GOT3 (cell line): ENCODE measurements at places on chromosomes 4 and X.

GRCh38 chrX:124338733-124339514, 6.5 kb downstream of the TEX13D start:
- no peak for DNase-seq

DNA sequence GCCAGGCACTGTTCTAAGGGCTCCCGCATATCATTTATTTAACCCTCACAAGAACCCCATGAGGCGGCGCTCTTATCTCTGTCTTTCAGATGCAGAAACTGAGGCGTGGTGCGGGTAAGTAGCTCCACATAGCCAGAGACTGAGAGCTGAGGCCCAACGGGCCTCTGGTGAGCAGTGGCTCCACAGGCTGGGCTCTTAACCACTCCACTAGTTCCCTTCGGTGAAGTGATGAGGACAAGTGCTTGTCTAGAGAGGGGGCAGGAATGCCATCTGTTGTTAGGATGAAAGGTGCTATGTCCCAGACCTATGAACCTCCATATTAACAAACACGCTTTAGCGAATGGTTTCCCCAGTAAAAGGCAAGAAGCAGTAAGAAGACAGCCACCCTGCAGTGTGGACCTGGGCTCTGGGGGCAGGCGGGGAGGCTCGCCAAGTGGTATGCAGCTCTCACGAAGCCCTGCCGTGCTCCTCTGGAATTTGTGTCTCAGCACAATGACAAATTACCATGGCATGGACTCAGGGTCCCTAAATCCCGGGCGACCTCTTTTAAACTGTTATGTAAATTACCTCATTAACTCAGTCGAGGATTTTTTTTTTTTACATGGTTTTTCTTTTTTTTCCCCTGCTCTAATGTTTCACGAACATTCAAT, 20.9 kb upstream of the S100G start:
- DNase-seq: no peak

DNA sequence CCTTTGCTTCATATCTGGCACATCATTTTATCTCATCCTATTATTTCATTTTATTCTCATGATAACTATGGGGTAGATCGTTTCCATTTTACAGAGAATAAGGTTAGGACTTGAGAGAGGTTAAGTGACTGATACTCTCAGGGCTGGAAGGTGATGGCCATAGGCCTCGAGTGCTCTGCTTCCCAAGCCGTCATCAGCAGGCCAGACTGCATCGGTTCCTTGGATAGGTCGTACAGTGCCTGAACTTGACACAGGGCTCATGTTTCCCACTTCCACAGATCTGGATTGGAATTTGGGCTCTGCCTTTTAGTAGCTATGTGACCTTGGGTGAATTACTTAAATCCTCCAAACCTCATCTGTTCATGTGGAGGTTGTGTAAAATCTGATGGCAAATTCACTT, 81.4 kb downstream of the TMEM131L start:
- DNase-seq: no peak

GRCh38 chr4:25879587-25879986, 16.8 kb upstream of the SEL1L3 start:
- DNase-seq: no peak

GRCh38 chr4:73421708-73422457, 14.1 kb upstream of the AFP start:
- DNase-seq: no peak

DNA sequence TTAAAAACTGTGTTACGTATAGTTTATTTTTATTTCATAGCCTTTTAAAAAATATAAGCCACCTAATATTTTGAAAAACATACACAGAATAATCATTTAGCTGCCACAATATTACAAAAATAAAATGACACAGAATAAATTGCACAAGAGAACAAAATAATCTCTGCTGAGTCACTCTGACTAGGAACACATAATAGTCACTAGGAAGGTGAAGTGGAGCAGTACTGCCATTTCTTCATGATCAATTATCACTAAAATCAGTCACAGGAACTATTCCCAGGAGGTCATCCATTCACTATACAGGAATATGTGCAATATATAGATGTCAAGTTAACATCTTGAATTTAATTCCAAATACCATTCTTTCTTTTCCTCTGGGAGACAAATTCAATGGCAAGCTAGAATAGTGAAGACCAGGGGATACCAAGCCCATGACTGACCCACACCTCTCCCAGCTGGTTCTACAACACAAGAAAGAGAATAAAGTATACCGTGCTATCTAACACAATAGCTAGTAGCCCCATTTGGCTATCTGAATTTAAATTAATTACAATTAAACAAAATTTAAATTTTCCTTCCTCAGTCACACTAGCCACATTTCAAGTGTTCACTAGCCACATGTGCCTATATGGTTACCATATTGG, 5.9 kb downstream of the SMIM43 start:
- DNase-seq: no peak

DNA sequence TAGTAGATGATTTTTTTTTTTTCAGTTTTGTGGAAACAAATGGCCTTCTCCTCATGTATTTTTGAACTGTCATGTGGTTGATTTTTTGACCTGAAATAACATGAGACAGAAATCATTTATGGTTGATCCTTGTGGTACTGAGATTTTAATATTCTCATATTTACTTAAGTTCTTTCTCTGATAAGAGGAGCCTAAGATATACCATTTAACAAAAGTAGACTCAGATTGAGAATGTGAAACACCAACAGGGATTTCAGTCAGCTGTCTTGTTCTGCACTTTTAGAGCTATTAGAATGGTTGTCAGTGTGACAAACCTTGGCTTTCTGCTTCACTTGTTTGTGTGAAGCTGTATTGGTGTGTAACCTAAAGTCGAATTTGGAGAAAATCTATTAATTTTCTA, 575.7 kb downstream of the SPOCK3 start:
- no peak for DNase-seq

GRCh38 chr4:88017516-88018297, 10.3 kb downstream of the PKD2 start:
- no peak for DNase-seq

GRCh38 chrX:57121816-57122215, 468 bp upstream of the SPIN2B start:
- DNase-seq: no peak

DNA sequence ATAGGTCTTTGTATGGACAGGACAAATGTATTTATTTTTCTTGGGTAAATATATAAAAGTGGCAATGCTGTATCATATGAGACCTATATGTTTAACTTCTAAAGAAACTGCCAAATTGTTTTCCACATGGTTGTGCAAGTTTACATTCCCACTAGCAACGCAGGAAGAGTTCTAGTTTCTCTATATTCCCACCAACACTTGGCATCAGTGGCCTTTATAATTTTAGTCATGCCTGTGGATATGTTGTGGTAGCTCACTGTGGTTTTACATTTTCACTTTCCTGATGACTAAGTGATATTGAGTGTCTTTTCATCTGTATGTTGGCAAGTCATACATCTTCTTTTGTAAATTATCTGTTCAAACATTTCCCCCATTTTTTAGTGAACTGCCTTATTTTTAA, 126.0 kb downstream of the EMCN start:
- no peak for DNase-seq

- DNase-seq: no peak
Observed at GRCh38 chr4:20432088-20432487, 180.4 kb downstream of the SLIT2 start.

GRCh38 chr4:151045907-151046306, 30.8 kb upstream of the LRBA start:
- no peak for DNase-seq

- no peak for DNase-seq
Observed at GRCh38 chr4:44646151-44646550, 5.3 kb downstream of the YIPF7 start.

- no peak for DNase-seq
Observed at GRCh38 chr4:69058410-69059059, 37.7 kb upstream of the UGT2B7 start.

DNA sequence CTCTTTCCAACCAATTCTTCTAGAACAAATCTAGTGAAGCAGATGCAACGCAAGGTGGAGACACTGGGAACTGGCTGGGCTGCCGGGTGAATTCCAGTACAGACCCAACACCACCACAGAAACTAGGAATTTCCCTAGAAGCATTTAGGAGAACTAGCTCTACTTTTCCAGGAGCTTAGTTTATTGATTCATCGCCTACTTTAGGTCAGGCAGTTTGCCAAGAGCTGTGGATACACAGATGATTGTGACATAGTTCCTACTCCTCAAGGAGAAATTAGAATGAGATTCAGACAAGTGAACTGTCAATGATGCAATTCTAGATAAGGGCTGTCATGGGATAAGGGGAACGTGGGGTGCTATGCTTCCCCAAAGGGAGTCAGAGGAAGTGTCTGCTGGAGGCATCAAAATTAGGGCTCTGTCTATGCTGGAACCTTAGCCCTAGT, 350.0 kb downstream of the CAMK2D start:
- no peak for DNase-seq

GRCh38 chrX:65667157-65667502, 324 bp upstream of the MSN start:
- DNase-seq: no peak

- DNase-seq: no peak
Observed at GRCh38 chr4:168071304-168071703, 21.0 kb upstream of the ANXA10 start.

- no peak for DNase-seq
Observed at GRCh38 chr4:10684631-10685030, at the start of gene CLNK. Gene CLNK (minus strand): TSS chr4:10684768. CDS start chr4:10667869, 16,899 bp downstream.

GRCh38 chrX:3527166-3527565, 180.7 kb upstream of the MXRA5 start:
- DNase-seq: no peak

- DNase-seq: no peak
Observed at GRCh38 chr4:55393461-55394320, 2.1 kb upstream of the TMEM165 start.

DNA sequence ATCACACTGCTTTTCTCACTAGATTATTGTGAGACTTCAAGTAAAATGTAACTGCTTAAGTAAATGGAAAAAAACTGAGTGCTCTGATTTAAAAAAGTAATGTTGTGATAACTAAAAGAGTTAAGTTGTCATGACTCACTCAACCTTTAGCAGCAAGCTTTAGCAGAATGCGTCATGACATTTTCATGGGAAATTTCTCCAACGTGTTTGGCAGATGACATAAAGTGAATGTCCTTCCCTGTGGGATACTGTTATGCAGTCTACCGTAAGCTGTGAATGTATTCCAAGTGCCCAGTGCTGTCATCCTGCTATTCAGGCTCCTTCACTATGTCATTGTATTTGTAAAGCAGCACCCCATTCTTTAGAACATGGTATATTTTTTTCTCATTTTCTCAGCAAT, 136.2 kb downstream of the CPXCR1 start:
- DNase-seq: no peak

DNA sequence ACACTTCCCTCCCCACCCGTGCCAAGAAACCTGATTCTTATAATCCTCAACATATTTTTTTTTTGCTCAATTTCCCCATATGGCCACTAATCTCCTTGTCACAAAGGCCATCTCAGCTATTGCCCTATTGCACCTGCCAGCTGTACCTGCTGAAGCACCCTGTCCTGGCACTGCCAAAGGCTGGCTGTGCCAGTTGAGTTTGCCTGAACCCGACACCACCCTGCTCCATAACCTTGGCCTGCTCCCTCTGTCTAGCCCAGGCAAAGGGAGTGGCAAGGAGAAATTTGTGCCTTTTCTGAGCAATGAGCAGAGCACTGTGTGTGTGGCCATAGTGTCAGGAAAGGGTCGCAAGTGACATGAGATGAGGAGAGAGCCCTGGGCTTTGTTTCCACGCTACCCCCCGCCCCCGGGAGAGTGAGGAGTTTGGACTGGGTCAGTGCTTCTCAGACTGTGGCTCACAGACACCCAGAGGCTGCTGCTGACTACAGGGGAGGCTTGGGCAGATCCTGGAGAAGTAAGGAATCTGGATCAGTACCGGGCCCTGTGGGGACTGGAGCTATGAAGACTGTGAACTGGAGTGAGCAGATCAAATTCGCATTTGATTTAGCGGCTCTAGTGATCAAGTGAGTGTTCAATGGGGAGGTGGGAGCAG, 42.2 kb upstream of the HMGB3 start:
- DNase-seq: no peak

- DNase-seq: no peak
Observed at GRCh38 chr4:108877821-108878220, 115.0 kb upstream of the ETNPPL start.

DNA sequence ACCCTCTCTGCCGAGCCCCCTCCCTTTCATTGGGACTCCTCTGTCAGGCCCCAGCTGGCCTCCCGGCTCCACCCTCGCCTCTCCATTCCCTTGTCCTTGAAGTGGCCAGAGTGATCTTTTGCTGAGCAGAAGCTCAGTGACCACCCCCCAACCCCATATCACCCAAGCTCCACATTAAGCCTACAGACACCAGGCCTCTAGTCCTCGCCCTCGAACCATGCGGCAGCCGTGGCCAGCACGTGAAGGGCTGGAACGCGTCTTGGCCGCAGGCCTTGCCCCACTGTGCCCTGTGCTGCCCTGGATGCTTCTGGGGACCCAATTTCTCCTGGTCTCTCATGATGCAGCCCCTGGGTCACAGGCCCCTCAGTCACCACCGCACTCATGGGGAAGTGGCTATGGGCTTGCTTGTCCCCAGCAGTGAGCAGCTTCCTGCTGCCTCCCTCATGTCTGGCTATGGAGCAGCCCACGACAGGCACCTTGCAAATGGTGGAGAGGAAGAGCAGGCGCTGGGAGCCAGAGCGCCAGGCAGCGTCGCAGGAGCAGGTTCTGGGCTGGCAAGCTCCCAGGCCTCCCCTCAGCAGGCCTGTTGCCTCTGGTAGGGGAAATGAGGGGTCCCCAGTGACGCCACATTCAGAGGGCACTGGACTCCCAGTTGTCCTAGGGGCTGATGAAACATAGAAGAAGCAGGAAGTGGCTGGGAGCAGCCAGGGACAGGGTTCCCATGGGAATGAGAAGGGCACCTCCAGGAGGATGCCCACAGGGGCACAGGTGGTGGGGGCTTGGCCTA, 757 bp upstream of the SRPK3 start:
- DNase-seq: no peak

- no peak for DNase-seq
Observed at GRCh38 chr4:114384629-114385028, 214.0 kb upstream of the UGT8 start.

DNA sequence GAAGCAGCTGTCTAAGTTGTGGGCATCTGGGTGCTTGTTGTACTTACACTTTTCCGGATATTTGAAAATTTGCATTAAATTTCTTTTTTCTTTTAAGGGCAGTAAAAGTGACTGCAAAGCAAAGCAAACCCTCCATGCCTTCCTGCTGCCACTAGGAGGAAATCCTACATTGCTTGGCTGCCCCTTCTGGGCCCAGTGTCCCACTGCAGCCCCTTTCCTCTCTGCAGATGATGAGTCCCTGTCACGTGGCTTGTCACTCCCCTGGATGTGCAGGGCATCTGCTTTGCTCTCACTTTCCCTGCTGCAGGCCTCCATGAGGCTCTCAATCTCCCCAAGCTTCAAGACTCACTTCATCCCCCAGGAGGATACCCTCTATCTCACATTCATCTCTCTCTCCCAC, 12.7 kb downstream of the TSR2 start:
- DNase-seq: no peak

GRCh38 chr4:80694171-80694570, 336.3 kb upstream of the BMP3 start:
- DNase-seq: no peak

DNA sequence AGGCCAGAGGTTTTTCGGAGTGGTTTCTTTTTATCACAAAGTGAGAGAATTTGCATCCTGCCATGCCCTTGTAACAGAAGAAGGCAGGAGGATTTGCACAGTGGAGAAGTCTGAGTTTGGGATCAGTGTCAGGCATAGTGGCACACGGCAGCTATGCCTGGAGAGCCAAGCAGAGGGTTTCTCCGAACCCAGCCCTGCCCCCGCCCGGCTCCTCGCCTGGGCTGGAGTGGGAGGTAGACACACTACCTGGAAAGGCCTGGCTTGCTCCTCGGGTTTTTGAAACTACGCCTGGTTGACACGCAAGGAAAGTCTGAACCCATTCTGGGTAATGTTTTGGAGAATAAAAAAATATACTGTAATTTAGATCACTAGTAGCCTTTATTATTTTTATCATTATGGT, 1653.6 kb upstream of the TENM3 start:
- no peak for DNase-seq
